ENCODE measurements at places on chromosomes 16 and 17.

DNA sequence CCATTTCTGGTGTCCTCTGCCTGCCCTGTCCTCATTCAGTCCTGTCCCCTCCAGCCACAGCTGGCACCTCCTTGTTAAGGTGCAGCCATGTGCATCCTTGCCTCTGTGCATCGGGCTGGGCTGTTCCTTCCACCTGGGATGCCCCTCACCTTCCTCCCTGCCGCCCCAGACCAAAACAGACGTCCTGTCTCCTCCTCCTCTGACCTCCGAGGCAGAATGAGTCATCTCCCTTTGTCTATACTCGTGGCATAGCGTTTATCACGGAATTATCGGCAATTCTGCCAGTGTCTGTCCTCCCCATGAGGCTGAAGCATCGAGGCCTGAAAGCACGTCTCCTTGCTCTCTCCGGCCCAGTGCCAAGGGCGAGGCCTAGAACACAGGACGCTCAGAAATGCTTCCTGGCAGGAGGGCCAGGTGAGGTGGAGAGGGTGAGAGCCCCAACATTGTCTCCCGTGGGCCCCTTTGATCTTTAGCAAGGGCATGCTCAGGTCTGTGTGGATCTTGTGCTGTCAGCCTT lies 4.6 kb downstream of the RAI1 start:
- DNase-seq = no peak

GRCh38 chr17:9451934-9452333 lies 123.7 kb downstream of the STX8 start:
- DNase-seq = no peak

- DNase-seq = no peak
Observed at GRCh38 chr17:34172390-34172918, 82.6 kb upstream of the CCL2 start.

DNA sequence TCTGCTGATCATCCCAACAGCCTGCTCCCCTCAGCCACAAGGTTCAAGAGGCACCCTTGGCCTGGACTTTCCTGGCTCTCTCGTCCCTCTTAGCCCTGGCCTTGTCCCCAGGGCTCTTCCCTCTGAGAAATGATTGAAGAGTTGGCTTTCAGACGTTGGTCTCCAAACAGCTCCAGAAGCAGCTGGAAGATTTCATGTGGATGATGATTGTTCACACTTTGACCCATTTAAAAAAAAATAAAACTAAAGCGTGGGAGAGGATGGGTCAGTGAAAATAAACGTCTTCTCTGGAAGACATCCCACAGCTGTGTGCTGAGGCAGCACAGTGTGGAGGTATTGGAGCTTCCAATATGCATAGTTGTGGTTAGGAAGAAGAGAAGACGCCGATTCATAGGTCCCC lies 54.7 kb upstream of the CDH11 start:
- no peak for DNase-seq

DNA sequence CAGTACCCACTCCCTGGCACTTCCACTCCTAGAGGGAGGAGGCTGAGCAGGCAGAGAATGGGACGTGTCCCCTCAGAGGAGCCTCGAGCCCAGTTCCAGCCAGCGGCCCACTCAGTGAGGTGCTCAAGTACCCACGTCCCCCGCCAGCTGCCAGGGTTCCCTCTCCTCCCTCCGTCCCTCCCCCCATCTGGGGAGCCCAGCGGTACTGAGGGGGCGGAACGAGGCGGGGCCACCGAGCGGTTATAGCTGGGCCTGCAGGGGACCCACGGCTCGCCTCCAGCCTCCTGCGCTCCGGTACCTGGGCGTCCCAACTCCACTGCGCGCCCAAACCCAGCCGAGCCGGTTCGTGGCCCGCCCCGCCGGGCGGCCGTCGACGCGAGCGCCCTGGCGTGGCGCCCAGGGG lies at the start of gene NPW:
Gene NPW (plus strand): TSS at position 268 of the 403 bp plus-strand sequence.
- DNase-seq = peak; percentile 29

DNA sequence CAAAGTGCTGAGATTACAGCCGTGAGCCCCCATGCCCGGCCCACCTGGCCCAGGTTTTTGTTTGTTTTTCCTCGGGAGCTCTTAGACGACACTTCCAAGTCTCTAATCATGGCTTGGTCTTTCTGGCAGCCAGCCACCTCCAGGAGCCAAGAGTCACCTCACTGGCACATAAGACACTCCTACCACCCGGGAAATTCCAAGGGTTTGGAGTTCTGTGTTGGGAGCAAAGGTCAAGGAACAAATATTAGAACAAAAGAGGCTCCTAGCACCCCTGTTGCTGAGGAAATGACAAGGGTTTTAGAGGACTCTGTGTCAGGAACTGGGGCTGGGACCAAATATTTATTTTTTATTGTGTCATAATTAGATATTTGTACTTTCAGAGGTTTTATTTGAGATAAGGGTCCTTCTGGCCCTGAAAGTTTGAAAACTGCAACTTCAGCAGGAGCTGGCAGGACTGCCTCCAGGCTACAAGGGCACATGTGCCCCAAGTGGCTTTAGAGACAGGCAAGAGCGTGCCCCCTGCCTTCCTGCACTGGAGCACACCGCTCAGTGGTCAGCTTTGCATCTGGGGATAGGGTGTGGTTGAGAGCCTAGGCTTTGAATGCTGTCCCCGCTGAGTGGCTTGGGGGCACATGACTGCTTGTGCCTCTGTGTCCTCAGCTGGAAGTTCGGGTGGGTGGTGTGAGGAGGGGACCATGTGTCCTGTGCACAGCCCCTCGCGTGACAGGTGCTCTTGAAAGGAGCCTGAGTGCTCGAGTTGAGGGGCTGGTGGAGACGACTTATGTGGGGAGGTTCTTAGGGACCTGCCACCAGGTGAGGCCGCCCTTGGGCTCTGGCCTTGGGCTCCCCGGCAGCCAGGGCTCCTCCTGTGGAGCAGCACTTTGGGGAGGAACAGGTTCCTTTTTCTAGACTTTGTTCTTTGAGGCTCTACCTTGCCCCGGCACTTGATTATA lies 29.7 kb downstream of the MGRN1 start:
- DNase-seq = no peak

- no peak for DNase-seq
Observed at GRCh38 chr17:57331423-57331822, 75.1 kb downstream of the MSI2 start.

DNA sequence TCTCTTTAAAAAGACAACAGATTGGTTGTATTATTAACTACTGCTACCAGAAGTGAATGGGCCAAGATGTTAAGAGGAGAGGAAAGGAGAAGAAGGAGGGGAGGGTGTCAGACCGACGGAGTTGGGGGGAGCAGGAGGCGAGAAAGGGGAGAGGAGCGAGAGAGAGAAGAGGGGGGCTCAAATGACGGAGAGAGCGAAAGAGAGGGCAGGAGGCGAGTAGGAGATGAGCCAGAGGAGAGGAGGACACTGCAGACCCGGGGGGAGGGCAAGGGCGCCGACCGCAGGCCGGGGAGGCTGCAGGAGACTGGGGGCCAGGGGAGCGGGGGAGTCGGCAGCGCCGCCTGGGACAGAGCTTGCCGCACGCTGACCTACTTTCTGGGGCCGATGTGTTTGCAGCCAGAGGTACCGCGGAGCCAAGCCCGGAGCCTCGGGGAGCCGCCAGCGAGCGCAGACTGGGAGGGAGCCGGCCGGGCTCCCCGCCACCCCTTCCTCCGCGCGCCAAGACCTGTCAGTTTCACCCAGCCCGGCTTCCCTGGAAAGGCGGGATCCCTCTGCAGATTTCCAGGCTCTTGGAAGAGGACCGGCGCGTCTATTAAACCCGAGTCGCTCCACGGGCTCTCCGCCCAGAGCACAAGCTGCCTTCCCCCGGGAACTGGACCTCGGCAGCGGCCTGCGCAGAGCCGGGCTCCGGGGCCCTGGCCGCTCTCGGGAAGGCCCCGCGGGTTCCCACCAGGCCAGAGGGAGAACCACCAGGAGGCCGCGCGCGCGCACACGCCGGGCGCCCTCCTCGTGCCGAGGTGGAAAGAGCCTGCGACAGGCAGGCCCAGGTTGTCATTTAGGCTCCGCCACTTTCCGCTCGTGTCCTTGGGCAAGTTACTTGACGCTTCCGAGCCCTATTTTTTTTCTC lies 74.6 kb downstream of the CMC2 start:
- DNase-seq = no peak

DNA sequence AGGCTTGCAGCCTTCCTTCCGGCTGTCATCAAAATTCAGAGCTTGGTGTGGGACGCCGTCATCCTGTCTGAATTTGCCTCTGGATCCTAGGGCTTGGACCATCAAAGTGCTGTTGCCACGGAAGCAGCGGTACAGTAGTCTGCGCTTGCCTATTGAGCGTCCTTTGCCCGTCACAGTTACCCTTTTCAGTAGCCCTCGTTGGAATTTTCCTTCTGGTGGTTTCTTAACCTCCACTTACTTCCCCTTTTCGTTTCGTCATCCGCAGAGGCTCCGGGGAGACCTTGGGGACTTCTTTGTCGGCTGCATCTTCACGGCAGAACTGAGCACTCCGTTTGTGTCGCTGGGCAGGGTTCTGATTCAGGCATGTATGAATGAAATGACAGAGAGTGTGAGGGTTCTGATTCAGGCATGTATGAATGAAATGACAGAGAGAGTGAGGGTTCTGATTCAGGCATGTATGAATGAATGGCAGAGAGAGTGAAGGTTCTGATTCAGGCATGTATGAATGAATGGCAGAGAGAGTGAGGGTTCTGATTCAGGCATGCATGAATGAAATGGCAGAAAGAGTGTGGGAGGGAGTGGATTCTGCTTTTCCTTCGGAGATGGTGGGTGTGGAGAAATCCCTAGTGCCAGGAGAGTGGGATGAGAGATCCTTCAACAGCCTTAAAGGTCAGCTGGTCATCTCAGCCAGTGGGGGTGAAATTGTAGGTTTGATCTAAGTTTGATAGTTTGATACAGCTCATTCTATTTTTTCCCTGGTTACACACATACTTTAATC lies 8.0 kb downstream of the TLCD3A start:
- no peak for DNase-seq

All from activated naive CD8-positive, alpha-beta T cell treated with anti-CD3 and anti-CD28 coated beads, Interleukin-2, amount 50 U/mL, for 16 hours (primary cell).